CD4-positive, CD25-positive, alpha-beta regulatory T cell (primary cell): ENCODE measurements at places on chromosomes 7 and 10.

- DNase-seq = no peak
Measured at GRCh38 chr10:114679552-114679951, 21.5 kb upstream of the ABLIM1 start.

DNA sequence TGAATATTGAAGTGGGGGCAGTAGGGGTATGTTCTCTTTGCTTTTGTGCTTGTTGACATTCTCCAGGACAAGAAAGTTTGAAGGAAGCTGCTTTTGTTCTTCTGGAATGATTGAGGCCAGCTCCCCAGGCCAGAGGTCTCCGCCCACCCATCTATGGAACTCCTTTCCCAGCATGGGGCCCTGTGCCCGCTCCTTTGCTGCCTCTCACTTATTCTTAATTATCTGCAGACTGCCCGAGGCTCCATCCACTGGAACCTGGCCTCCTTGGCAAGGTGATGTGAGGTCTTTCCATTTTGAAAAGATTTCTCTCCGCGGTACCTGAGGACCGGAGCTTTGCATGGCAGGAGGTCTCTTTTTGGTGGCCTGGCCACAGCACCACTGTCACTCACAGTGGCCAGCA is 39.3 kb upstream of the MKI67 start:
- DNase-seq = no peak

DNA sequence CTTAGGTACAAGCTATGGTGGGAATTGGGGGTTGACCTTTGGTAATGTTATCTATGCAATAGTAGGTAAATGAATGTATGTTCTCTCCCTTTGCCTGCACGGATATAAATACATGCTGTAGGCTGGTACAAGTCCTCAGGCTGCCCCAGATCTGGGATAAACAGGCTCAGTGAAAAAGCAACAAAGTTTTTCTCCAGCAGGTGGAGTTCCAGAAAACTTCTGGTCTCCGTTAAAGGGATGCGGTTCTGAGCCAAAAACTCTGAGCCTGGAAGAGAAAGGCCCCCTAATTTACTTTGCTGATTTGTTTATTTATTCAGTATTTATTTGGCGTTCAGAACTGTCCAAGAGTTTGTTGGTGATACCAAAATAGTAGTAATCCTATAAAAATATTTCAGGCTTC is 204.7 kb downstream of the ADRA2A start:
- DNase-seq = no peak

DNA sequence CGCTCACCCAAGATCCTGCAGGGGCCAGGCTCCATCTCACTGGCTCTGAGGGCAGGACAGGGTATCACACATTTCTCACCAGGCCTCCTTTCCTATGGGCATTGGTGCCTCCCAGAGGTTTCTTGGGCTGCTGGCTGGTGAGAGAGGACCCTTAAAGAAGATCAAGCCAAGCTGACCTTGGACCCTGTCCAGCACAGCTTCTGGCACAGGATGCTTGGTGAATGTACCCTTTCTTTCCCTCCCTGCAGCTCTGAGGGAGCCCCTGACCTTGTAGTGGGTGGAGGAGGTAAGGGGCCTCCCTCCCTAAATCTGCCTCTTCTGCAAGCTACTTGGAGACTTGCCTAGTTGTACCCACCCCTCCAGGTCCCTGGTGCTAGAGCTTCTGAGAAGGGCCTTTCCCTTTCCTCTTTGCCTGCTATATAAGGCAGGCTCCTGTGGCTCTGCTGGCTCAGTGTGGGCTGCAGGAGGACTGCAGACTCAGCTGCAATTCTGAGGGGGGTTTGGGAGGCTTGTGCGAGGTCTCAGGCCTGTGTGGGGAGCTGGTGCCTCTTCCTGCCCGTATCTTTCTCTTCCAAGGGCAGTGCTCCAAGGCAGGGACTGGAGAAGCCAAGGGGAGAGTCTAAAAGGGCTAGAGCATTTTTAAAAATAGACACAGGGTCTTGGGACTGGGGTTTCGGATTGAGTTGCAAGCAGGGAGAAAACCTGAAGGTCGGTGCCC is 11.7 kb upstream of the TRIM8 start:
- DNase-seq = no peak

DNA sequence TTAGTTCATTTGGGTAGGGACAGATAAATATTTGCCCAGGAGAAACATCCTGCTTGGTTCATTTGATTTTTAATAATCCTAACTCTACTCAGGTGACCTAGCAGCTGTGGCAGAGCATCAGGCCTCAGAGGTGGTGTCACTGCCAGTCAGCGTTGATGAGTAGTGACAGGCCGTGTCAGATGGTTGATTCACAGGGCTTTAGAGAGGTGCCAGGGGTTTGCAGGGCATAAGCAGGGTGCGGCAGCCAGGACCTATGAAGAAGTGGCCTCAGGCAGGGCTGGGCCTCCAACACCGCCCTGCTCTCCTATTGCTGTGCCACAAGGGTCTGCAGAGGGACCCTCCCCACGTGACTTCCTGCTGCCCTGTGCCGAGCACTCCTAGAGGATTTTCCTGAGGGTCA is 128.1 kb downstream of the HECW1 start:
- DNase-seq = no peak

- no peak for DNase-seq
Measured at GRCh38 chr10:120069700-120070099, 177.2 kb downstream of the SEC23IP start.

- no peak for DNase-seq
Measured at GRCh38 chr7:116686812-116687419, 14.9 kb downstream of the MET start.

- no peak for DNase-seq
Measured at GRCh38 chr7:130273933-130274255, 7.2 kb downstream of the CPA2 start.

DNA sequence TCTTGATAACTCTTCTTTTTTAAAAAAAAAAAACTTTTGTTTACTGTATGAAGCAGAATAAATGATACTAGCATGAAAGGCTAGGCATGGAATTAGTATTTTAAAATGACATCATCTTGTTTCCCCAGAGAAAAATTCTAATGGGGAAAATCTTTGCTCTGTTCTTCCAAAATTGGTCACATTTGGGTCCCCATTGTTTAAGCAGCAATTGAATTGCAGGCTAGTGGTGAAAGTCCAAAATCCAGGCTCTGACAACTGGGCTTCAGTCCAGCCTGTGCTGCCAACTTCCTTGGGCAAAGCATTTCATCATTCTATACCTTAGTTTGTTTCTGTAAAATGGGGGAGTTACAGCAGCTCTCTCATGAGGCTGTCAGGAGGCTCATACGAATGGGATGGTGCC is 726.4 kb downstream of the KCNMA1 start:
- DNase-seq = no peak

DNA sequence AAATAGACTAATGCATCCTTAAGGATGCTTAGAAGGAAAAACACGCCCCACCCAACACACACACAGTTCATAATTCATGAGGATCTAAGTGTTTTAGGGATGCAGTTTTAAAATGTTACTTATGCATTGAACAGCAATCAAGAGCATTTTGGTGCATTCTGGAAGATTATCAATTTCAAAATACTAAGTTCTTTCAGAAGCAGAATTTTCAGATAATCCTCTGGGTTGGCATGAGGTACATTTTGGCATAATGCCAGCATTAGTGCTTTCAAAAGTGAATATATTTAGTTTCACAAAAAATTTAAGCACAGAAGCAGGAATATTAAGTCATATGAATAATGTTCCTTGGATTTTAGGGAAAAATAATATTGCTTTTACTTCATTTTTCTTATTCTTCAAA is 937.1 kb downstream of the REEP3 start:
- no peak for DNase-seq

GRCh38 chr7:3277604-3278572 is 23.2 kb upstream of the SDK1 start:
- DNase-seq = no peak

DNA sequence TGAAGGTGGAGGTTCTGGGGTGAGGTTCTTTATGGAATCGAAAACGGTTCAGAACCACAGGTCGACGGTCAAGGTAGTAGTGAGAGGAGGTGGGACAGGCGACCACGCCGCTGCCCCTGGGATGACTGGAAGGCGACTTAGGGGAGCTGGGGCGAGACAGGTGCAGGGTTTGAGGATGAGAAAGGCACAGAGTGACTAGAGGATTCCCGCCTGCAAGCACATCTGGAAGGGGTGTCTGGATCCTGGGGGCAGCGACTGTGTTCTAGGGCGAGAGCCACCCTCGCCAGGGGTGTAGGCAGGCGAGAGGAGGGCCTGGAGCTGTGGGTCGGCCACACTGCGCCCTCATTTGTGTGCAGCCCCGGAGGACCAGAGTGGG is 468 bp upstream of the IRF5 start:
- no peak for DNase-seq

DNA sequence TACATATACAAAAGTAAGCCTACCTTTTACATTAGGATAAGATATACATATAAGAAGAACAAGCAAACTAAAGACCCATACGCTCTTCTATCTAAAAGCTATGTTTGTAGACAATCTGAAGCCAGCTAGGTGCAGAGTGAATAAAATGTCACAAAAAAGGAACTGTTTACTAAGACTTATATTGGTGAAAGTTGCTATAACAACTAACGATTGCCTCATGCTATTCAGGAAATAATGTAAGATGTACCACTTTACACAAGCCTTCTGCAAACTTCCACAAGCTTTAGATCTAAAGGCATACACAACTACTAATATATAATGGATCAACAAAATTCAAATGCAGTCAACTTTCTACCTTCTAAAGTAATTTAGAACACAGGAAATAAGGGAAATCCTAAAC is 175.1 kb downstream of the SRPK2 start:
- DNase-seq = no peak

- no peak for DNase-seq
Measured at GRCh38 chr7:143401265-143401664, 7.4 kb downstream of the EPHA1 start.

DNA sequence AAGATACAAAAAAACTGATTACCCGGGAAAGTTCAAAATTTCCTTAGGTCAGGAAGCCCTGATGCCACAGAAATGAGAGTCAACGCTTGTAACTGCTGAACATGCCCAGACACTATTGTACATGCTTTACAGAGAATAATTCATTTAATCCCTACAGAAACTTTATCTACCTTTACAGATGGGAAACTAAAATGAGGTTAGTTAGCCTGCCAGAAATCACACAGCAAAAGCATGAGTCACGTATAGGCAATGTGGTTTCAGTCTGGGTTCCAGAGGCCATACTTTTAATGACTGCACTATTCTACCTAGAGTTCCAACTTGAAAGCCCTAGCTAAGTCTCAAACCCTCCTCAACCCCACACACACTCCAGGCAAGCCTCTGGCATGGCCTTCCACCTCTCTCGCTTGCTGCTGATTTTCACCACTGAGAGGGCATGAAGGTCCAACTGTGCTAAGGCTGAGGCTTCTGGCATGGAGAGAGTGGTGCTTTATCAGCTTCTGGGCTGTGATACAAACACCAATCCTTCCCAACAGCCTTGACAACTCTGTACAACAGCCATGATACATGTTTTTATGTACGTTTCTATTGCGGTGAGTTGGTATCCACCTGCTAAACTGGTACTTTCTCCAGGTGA is 1011.2 kb upstream of the GHITM start:
- no peak for DNase-seq

- no peak for DNase-seq
Measured at GRCh38 chr10:133439517-133440461, 14.0 kb upstream of the SCART1 start.

- no peak for DNase-seq
Measured at GRCh38 chr7:101691822-101692384, 62.8 kb upstream of the MYL10 start.

GRCh38 chr10:120940299-120940900 is 89.2 kb downstream of the WDR11 start:
- DNase-seq = no peak

DNA sequence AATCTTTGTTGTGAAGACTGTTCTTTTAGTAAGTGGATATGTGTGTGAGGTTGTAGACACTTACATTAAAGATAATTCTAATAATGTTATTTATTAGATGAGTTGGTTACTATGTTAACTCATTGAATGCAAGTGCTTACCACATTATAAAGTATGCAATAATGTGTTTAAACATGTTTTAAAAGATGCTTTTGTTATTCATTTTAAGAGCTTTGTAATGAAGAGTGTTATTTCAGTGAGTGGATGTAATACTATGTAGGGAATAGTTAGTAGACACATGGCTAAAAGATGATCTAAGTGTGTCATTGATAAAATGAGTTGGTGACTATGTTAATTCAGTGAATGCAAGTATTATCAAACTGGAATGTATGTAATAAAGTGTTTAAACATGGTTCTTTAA is 70.0 kb upstream of the VOPP1 start:
- DNase-seq = no peak

DNA sequence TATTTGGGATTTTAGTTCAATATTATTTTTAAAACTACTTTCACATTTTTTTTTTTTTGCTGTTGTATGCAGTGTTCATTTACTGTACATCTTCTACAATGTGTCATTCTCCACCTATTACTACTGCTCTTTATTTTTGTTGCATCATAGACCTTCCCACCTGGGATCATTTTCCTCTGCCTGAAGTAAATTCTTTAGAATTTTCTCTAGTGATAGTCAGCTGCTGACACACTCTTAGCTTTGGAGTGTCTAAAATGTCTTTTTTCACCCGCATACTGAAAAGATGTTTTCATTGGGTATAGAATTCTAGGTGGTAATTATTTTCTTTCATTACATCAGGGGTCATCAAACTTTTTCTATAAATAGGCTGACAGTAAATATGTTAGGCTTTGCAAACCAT is 30.5 kb downstream of the CFAP43 start:
- DNase-seq = no peak

GRCh38 chr10:114332301-114333192 is 71.8 kb downstream of the AFAP1L2 start:
- no peak for DNase-seq

DNA sequence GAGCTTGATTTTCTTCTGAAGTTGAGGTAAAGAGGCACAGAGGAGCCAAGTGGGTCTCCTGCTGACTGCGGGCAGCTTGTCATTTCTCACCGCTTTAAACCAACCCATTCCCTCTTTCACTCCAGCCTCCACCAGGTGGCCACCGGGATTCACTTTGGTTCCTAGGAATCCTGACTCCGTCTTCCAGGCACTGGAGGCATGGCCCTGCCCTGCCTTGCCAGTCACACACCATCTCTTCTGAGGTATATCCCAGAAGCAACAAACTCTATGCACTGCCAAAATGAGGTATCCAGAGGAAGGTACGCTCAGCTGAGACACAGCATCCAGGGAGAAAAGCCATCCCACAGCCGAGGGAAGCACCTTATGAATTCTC is 280.8 kb downstream of the TNS3 start:
- no peak for DNase-seq

DNA sequence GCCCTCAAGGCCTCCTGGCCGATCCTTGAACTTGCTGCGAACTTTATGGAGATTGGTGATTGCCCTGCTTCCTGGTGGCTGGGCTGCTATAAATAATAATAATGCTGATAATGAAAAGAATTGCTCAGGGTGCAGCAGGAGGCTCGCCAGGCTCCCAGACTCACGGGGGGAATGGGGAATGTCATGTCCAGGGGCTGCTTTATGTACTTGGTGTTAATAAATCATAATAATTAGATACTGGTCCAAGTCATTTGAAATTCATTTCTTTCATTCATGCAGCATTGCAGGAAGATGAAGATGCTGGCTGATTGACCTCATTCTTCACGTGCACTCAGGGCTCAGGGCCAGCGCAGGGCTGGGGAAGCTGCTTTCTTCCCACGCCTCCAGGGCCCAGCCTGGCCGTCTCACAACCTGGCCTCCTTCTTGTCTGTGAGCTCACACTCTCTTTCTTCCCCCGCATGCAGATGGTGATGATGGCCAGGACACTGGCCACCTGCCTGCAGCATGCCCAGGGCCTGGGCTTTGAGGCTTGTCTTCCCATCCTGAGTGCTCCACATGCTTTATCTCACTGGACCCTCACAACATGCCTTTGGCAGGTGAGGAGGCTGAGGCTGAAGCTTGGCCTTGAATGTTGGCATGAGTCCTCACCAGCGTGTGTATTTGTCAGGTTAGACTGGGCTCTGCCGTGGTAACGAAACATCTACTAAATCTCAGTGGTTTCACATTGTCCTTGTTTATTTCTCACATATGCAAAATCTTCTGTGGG is 138.4 kb upstream of the TNS3 start:
- no peak for DNase-seq
